NCI-H2107 (cell line): ENCODE measurements at places on chromosomes 7 and 10.

DNA sequence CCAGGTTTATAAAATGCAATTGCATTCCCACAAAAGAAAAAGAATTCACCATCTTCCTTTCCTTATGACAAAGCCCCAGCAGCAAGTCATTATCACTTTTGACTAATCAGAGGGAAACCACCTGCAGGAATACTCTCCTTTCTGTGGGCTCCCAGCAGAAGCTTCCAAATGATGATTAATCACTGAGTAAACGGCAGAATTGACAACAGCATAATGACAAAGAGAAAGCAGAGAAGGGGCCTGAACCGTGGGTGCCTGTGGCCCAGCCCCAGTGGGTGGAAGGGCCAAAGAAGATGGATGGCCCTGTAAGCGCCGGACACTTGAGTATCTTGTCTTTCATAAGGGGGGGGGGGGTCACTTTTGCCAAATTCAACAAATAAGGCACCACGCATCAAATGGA is 152.4 kb upstream of the NRBF2 start:
- no peak for DNase-seq

GRCh38 chr7:140732416-140732815 is 35.9 kb downstream of the NDUFB2 start:
- no peak for DNase-seq

- DNase-seq, result no peak
Measured at GRCh38 chr7:18345641-18346234, 149.8 kb upstream of the HDAC9 start.

DNA sequence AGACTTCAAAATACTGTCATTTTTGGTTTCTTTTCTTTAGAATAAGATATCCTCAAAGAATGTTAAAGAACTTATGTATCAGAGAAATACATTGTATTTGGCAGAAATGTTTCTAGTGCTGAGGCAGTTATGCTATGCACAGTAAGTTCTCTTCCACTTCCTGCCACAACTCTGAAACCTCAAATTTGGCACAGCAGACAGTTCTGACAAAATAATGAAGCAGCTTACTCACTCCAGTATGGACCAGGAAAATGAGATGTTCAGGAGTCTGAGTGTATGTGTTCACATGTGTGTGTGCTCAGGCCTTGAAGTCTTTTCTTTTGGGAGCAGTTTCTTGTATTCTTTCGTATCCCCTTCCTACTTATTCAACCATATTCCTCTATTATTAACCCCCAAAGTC is 197.0 kb upstream of the AGK start:
- DNase-seq, result no peak

DNA sequence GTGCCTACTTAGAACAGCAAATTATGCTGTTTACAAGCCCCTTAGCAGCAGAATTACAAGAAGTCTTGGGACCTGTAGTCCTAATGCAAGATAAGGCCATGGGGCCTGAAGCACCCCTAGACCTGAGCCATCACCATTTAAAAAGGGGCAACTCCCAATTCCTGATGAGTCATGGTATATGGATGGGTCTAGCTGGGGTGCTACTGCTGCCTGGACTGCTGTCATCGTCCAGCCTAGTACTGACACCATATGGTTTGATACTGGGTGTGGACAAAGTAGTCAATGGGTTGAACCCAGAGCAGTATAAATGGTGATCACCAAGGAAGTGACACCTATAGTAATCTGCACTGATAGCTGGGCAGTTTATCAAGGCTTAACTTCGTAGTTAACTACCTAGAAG is 450.0 kb downstream of the IPMK start:
- DNase-seq, result no peak

- DNase-seq, result no peak
Measured at GRCh38 chr10:44258019-44258418, 126.9 kb downstream of the CXCL12 start.
